ENCODE measurements at places on chromosomes 2 and 18.

DNA sequence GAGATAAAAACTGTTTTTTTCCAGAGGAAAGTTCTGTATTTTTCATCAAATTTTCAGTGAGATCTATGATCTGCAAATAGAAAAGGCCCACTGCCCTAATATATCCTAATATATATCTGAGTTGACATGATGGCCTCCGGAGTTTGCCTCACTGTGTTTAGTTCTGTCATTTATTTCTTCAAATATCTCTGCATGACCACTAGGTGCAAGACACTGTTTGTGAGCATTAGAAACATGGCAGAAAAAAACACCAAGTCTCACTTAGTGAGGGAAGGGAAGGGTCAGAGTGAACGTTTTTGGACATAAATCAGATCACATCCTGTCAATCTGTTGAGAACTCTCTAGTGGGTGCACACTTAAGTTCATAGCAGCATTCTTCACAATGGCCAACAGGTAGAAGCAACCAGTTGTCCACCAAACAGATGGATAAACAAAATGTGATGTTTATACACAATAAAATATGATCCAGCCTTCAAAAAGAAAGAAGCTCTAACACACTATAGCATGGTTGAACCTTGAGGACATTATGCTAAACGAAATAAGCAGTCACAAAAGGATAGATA, 53.4 kb downstream of the SPIRE1 start:
- no peak for DNase-seq

DNA sequence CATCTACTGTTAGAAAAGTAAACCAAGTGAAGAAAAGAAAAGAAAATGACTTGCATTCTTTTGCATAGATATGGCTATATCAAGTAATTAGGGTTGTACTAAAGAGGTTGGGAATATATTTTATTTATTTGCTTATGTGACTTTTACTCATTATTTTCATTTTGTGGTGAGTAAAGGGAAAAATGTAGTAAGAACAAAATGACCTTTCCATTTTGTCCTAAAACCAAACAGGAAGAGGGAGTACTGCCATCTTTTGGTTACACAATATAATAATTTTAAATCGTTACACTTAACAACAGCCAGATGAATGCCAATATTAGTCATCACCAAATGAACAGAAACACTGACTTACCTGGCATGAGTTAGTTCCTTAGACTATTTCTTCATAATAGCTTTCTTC, 47.3 kb upstream of the NDUFV2 start:
- no peak for DNase-seq

DNA sequence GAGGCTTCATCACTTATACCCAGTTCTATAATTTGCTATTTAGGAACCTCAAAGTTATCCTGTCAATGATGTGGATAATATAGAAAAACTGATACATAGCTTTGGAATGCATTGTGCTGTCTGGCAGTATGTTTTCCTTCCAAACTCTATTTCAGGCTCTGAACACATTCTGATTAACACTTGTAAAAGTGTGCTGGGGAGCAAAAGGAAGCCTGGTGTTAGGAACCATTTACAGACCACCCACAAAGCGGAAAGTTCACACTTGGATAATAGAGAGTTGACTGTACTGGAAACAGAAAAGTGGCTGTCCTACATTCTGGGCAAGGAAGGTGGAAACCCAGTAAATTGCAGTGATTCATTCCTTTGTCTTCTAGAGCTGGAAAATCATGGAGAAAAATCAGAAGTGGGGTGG, 114.5 kb upstream of the ZFP36L2 start:
- no peak for DNase-seq

DNA sequence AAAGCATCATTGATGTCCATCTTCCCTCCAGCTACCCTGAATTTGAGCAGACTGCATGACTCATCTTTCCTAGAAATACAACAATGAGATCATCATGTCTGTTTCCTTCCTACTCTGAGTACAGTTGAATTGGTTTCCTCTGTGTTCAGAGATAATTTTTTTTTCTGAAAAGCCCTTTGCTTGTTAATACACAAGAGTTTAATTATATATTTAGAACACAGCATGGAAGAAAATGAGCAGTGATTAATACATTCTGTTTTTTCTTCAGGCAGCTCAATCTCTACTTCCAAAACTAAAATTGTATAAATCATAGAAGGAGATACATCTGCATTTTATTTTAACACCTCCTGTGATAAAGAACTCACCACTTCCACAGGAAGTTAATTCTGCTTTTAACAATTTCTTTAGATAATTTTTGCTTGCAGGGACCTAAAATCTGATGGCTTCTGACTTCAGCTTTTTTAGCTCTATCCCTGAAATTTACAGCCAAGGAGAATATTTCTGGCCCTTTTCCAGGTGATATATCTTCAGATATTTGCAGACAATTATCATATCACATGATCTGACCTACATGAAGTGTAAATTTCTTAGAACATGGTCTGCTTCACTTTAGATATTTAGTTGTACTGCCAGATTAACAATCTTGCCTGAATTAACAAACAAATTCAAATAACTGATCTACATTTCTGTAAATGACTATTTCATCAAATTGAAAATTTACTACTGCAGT, 249.0 kb downstream of the TRIB2 start:
- DNase-seq = no peak

- DNase-seq = no peak
Observed at GRCh38 chr2:119434664-119435063, 3.0 kb downstream of the TMEM37 start.

GRCh38 chr2:112229348-112229747, 25.5 kb downstream of the ZC3H8 start:
- no peak for DNase-seq

DNA sequence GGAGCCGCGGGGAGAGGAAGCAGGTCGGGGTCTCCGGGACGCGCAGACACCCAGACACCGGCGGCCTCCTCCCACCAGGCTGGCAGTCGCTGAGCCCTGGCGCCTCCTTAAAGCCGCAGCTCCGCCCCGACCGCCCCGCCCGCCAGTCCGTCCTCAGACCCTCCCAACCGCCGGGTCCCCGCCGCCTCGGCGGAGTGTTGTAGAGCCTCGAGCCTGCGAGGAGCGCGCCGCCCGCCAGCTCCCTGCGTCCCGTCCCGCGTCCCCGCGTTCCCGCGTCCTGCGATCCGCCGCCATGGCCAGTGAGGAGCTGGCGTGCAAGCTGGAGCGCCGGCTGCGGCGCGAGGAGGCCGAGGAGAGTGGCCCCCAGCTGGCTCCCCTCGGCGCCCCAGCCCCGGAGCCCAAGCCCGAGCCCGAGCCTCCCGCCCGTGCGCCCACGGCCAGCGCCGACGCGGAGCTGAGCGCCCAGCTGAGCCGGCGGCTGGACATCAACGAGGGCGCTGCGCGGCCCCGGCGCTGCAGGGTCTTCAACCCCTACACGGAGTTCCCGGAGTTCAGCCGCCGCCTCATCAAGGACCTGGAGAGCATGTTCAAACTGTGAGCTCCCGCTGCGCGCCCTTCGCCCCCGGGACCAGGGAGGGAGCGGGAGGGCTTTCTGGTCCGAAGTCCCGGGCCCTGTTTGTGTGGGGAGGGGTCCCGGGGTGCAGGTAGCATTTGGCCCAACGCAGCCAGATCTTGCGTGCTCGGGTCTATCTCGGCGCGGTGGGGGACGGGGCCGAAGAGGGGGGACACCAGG, at the start of gene EFHD1:
Gene EFHD1, plus strand, starts transcription at position 192 of the 793 bp plus-strand sequence. Its CDS starts 101 bp downstream, at position 293.
- DNase-seq = peak; percentile 91

- DNase-seq = no peak
Observed at GRCh38 chr2:30105556-30105955, 41.3 kb upstream of the YPEL5 start.

DNA sequence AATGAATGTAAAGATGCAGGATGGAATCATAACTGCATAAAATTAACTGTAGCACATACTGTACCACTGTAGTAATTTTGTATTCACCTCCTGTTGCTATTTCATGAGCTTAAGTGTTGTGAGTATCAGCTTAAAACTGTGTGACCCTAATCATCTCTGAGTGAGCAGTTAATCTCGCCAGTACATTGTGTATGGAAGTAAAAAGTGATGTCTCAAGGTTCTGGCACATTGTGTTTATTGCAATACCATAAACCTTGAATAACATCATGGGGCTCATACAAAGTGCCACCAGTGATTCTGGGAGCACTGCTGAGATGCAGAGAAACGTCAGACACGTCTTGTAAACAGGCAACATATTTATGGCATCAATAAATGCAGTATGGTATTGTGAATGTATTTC, 124.5 kb downstream of the PMAIP1 start:
- no peak for DNase-seq

DNA sequence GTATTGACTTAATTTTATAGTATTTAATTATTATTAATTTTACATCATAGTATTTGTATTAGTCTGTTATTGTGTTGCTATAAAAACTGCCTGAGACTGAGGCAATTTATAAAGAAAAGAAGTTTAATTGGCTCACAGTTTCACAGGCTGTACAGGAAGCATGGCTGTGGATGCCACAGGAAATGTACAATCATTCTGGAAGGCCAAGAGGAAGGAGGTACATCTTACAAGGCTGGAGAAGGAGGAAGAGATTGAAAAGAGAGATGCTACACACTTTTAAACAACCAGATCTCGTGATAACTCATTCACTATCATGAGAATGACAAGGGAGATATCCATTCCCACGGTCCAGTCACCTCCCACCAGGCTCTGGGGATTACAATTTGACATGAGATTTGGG, 2019.4 kb upstream of the PIK3C3 start:
- DNase-seq = no peak

- no peak for DNase-seq
Observed at GRCh38 chr2:64344999-64345576, 108.9 kb upstream of the LGALSL start.

DNA sequence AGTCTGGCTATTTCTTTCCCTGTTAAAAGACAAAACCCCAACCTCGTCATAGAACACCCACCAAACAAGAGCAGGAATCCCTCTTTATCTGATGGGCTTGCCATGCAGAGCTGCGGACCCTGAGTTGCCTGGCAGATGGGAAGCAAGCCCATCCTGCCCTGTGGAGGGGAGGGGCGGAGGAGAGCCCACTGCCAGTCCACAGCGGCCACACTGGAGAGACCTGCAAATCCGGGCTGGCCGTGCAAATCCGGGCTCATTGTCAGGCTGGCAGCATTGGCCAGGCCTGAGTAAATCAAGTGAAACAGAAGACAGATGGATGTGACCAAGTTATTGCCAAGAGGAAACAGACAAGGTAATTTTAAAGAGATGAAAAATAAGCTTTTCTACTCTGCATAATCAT, 22.0 kb downstream of the MYL12B start:
- DNase-seq = no peak

DNA sequence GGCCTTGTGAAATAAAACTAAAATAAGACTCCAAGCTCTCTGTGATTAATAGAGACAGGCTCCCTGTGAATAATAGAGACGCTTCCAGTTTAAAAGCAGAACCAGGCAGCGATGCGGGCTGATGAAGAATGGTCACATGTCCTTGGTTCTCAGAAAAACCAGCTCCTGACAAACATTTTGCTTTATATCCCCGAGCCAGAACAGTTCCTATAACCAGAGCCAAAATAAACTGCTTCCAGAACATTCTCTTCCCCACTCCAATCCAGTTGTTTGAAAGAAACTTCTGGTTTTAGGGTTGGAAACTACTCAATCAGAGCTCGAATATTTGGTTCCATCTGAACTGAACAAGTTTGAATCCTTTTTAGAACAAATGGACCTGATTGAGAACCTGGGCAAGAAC, 213.7 kb downstream of the TSN start:
- no peak for DNase-seq
